Erythroblast (primary cell): ENCODE measurements at places on chromosomes 3 and 15.

- no peak for DNase-seq
Observed at GRCh38 chr15:35529784-35530183, 16.2 kb downstream of the DPH6 start.

- DNase-seq, result no peak
Observed at GRCh38 chr3:46512191-46512749, 14.5 kb downstream of the RTP3 start.

DNA sequence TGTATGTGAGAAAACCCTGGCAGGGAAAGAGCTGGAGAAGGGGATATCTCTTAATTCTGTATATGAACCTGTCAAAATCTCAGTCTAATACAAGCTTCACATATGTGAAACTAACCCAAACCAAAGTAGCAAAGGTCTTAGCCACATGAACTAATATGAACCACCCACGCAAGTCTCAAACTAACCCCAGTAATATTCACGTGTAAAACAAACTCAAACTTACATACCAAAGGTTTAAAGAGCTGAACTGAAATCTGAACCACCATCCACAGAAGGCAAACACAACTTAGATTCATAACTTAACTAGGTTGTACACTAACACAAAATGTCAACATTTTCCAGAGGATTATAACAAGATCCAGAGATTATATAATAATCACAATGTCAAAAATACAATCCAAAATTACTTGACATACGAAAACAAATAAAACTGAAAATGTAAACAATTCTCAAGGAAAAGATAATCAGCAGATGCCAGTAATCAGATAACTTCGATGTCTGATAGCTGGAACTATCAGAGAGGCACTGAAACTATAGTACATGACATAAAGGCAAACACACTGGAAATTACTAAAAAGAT is 64.1 kb downstream of the VPS13C start:
- no peak for DNase-seq

DNA sequence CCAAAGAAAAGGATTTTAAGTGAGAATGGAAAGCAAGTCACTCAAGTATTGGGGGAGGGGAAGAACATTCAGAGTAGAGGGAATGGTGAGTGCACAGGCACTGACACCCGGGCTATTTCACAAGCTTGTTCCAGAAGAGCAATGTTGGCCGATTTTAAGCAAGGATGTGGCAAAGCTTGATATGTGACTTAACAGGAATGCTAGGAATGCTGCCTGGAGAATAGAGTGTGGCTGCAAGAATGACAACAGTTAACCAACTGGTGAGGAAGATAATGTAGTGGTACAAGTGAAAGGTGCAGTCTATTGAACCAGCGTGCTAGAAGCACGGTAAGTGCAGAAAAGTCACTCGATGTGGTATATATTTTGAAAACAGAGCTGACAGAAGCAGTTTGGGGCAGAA is 6.2 kb upstream of the CCDC80 start:
- no peak for DNase-seq
